ENCODE measurements at places on chromosomes 1 and 21. TPM values are rescaled to one million over a fixed set of nuclear protein-coding genes. Genes with fewer than 3 reads are reported as not detected.
A peak's percentile ranks its signal among the peaks of the same experiment; 100 is the strongest.

- H3K4me3 ChIP-seq: no peak overlapping the region
- peaks cover 13% of the 10 kb centered on the region for H3K4me1 ChIP-seq
- peaks cover 10% of the 10 kb centered on the region for H3K27me3 ChIP-seq
- no peaks in the 10 kb centered on the region for H3K36me3 ChIP-seq
- DNase-seq: no peak
Observed at GRCh38 chr1:158154501-158154900, 26.2 kb upstream of the CD1D start.

- no peak overlapping the region for H3K27ac ChIP-seq
- peaks cover 7% of the 10 kb centered on the region for H3K4me1 ChIP-seq
- no peak for DNase-seq
- H3K4me3 ChIP-seq: no peak overlapping the region
Observed at GRCh38 chr21:29008367-29008766, 10.8 kb downstream of the RWDD2B start.

DNA sequence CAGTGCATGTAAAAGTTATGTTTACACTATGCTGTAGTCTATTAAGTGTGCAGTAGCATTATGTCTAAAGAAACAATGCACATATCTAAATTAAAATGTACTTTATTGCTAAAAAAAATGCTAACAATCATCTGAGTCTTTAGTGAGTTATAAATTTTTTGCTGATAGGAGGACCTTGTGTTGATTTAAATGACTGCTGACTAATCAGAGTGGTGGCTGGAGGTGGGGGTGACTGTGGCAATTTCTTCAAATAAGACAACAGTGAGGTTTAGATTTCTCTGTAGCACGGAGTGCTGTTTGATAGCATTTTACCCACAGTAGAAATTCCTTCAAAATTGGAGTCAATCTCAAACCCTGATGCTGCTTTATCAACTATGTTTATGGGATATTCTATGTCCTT is 37.0 kb downstream of the HS2ST1 start:
- H3K4me3 ChIP-seq: no peak overlapping the region
- no peak for DNase-seq
- no peak overlapping the region for H3K27ac ChIP-seq
- H3K4me1 ChIP-seq: peaks cover 3% of the 10 kb centered on the region
- H3K27me3 ChIP-seq: no peaks in the 10 kb centered on the region
- no peaks in the 10 kb centered on the region for H3K36me3 ChIP-seq

DNA sequence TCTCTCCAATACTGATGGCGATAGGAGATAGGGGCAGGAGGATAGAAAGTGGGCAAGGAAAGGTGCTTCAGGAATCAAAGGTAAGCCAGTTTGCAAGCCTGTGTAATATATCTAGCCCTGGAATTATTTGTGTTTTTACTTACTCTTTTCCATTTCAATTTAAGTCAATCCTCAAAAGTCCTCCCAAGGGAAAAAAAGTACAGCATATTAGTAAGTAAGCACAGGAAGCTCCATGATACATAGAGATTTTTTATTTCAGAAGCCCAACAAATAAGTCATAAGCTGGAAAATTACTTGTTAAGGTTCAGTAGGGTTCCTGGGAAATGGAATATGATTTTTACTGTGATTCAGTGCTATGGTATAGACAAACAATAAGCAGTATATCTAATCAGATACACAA is 337.7 kb upstream of the DUSP10 start:
- no peak for DNase-seq
- H3K27me3 ChIP-seq: no peaks in the 10 kb centered on the region
- no peak overlapping the region for H3K4me3 ChIP-seq
- no peak overlapping the region for H3K27ac ChIP-seq
- H3K36me3 ChIP-seq: no peaks in the 10 kb centered on the region
- H3K4me1 ChIP-seq: no peaks in the 10 kb centered on the region

DNA sequence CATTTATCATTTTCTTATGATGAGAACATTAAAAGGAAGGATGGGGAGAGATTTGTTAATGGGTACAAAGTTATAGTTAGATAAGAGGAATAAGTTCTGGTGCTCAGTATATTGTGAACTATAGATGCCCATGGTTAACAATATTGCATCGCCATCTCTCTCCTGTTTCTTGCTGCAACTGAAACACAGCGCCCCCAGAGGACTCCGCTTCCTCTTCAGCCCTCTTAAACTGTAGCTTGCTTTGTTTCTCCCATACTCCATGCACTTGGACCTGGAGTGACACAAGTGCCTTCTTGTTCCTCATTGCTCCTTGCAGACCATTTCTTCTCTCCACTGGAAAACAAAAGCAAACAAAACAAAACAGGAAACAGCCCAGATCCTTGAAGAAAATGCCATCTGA is 70.1 kb upstream of the NTPCR start:
- no peak overlapping the region for H3K4me3 ChIP-seq
- H3K36me3 ChIP-seq: no peaks in the 10 kb centered on the region
- DNase-seq: no peak
- H3K27me3 ChIP-seq: no peaks in the 10 kb centered on the region
- peaks cover 8% of the 10 kb centered on the region for H3K4me1 ChIP-seq
- H3K27ac ChIP-seq: no peak overlapping the region

GRCh38 chr21:33268737-33269441 is 2.7 kb downstream of the IL10RB start:
- H3K27me3 ChIP-seq: no peaks in the 10 kb centered on the region
- DNase-seq: no peak
- peaks cover 62% of the 10 kb centered on the region for H3K4me1 ChIP-seq
- peaks cover 72% of the 10 kb centered on the region for H3K36me3 ChIP-seq

GRCh38 chr1:34590211-34590623 is 164.6 kb upstream of the GJB5 start:
- H3K4me3 ChIP-seq: no peak overlapping the region
- no peak overlapping the region for H3K27ac ChIP-seq
- no peaks in the 10 kb centered on the region for H3K4me1 ChIP-seq
- no peaks in the 10 kb centered on the region for H3K36me3 ChIP-seq
- no peaks in the 10 kb centered on the region for H3K27me3 ChIP-seq

DNA sequence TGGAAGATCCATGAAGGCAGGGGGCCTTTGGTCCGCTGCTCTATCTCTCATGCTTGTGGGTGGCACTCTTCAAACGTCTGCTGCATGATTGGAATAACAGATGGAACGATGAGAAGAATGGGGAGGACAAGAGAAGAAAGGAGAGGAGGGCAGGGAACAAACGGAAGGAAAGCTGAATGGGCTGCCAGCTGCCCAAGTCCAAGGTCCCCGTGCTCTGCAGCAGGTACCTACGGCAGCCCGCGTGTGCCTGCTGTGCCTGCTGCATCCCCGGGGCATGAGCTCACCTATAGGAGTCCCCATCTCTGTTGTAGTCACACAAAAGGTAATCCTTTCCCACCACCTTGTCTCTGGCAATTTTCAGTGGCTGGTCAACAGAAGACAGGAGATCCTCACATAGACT is 73.1 kb downstream of the SLC66A1 start:
- no peaks in the 10 kb centered on the region for H3K27me3 ChIP-seq
- peak overlapping the region; percentile 54 for H3K27ac ChIP-seq
- H3K4me1 ChIP-seq: peaks cover 34% of the 10 kb centered on the region
- no peak for DNase-seq
- peaks cover 48% of the 10 kb centered on the region for H3K36me3 ChIP-seq
- H3K4me3 ChIP-seq: no peak overlapping the region

DNA sequence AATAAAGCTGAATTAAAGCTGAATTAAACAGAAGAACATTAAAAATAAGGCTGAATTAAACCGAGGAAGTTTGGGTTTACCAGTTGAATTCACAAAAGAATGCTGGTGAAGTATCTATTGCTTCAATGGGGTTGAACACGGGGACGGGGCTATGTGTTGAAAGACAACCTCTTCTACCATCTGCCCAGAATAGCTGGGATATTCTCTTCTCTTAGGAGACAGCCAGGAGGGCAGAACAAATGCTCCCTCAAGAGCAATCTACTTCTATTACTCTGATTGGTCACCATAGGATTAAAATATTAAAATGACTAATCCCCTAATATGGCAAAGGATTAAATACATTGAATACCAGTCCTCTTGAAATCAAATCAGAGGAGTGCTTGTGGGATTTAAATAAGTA is 68.4 kb downstream of the LPGAT1 start:
- no peak overlapping the region for H3K4me3 ChIP-seq
- H3K4me1 ChIP-seq: no peaks in the 10 kb centered on the region
- no peaks in the 10 kb centered on the region for H3K27me3 ChIP-seq
- DNase-seq: no peak
- no peak overlapping the region for H3K27ac ChIP-seq

GRCh38 chr1:29148656-29149491 is 25.2 kb upstream of the TMEM200B start:
- H3K4me1 ChIP-seq: no peaks in the 10 kb centered on the region
- no peak overlapping the region for H3K27ac ChIP-seq
- DNase-seq: no peak
- no peaks in the 10 kb centered on the region for H3K27me3 ChIP-seq
- no peak overlapping the region for H3K4me3 ChIP-seq

DNA sequence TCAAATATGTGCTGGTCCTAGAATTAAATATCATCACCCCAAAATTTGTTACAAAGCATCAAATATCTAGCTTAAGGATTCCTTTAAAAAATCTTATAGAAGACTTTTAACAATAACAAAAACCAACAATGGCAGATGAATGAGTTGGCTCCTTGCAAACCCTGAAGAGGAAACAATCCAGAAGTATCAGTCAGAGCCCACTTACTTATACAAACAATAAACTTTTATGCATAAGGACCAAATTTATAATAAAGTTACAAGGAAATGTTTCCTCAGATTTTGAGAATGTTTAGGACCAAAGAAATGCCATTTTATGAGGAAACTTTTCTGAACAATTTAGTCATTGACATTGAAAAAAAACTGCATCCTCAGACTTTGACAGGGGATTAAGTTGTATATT is 52.7 kb downstream of the LPAR3 start:
- no peak overlapping the region for H3K4me3 ChIP-seq
- H3K36me3 ChIP-seq: peaks cover 3% of the 10 kb centered on the region
- no peak overlapping the region for H3K27ac ChIP-seq
- no peak for DNase-seq

Gene DIP2A
- total RNA-seq: 62.1 TPM

Gene LCE2B
- not detected for total RNA-seq

Gene ECM1
- 0.87 TPM for total RNA-seq

Gene DMRTB1
- 0.20 TPM for total RNA-seq

Gene TNFAIP8L2
- 33.7 TPM for total RNA-seq
